ENCODE measurements at places on chromosomes 7 and 10.

- no peak for DNase-seq
Observed at GRCh38 chr7:132207211-132207610, 369.1 kb downstream of the PLXNA4 start.

DNA sequence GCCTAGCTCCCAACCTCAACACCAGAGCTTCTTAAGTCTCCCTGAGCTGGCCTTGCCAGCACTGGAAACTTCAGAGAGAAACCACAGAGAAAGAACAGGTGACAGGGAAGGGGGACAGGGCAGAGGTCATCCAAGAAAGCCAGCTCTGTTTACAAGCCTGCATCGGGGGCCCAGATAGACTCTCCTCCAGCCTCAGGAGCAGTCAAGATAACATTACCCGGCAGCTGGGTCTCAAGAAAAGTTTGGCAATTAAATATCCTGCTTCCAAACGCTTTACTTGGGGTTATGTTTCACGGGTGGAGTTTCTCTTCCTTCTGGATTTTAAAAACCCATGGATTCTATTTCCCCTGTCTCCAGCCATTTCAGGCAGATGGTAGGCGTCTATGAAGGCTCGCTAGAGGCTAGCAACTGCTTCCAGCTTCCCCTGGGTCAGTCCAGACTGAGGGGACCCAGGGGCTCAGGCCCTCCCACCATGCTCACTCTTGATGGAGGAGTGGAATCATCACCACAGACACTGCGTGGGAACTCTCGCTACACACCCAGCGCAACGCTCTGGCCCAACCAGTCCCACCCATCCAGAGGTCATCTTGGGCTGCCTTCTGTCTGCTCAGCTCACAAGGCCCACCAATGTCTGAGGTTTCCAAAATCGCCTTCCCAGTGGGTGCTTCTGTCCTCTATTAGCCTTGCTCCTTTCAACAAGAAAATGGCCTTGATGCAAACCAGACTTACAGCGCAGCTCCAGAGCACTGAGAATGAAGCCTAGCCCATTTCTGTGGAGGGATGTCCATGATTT is 48.8 kb downstream of the SH3PXD2A start:
- no peak for DNase-seq

GRCh38 chr7:153422291-153423209 is 629.6 kb upstream of the DPP6 start:
- no peak for DNase-seq

GRCh38 chr10:84632866-84633265 is 304.5 kb downstream of the CCSER2 start:
- no peak for DNase-seq

GRCh38 chr10:70675496-70676161 is 3.3 kb downstream of the ADAMTS14 start:
- DNase-seq = no peak

DNA sequence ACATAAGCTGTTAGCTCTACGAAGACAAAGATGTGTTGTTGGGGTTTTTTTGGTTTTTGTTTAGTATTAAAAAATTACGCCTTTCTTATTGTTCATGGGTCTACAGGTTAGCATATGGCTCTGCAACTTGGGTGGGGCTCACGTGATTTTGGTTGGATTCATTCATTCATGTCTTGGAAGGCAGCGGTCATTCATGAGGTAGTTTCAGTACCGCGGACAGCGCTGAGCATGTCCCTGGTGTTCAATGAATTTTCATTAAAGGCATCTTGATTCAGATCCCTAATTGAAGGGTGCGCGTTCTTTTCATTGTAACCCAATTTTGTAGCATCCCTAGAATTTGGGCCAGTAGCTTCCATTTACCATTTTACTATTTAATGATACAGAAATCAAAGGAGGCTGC is 42.9 kb upstream of the TCERG1L start:
- DNase-seq = no peak

- DNase-seq = no peak
Observed at GRCh38 chr7:106608661-106609060, 52.3 kb downstream of the CCDC71L start.

DNA sequence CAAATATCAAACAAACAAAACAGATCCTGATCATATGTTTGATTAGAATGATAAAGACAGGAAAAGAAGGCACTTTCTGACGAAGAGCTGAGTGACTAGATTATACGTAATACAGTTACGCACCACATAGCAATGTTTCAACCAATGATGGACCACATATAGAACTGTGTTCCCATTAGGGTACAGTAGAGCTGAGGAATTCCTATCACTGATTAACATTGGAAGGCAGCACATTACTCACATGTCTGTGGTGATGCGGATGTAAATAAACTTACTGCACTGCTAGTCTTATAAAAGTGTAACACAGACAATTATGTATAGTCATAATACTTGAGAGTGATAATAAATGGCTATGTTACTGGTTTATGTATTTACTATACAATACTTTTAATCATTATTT is 98.3 kb downstream of the PTN start:
- no peak for DNase-seq

DNA sequence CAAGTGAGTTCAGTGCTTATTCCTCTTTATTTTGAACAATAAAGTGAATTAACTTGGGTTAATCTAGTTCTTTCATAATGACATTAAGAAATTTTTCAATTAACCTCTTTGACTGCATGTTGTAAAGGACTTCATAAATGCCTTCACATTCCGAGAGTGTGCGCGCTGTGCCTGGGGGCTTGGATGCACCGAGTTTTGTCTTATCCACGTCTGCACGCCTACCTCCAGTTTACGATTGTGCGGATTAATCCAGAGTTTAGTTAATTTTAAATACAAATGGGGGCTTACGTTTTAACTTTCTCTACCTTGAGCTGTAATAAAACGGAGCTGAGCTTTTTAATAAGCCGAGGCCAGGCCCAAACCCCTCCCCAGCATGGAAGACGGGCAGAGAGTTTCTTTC is 120.4 kb downstream of the EBF3 start:
- no peak for DNase-seq

- no peak for DNase-seq
Observed at GRCh38 chr10:128833671-128834070, 633.4 kb upstream of the MGMT start.

DNA sequence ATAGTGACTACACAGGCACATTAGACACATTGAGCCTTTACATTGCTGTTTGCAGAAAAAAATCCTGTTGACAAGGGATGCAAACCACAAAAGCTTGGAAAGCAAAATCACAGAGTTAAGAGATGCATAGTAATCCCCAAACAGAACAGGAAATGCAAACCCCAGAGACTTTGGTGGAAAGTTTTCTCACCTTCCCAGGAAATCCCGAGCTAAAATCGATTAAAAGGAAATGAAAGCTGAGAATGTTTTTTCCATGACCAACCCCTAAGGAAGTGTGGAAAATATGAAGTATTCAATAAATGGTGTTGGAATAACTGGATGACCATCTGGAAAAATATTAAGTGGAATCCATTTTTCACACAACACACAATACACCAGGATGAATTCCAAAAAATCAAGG is 598.7 kb downstream of the GRID1 start:
- no peak for DNase-seq

- DNase-seq = no peak
Observed at GRCh38 chr7:22251281-22251680, 105.7 kb downstream of the RAPGEF5 start.

- DNase-seq = no peak
Observed at GRCh38 chr7:19051767-19052375, 65.6 kb downstream of the TWIST1 start.

DNA sequence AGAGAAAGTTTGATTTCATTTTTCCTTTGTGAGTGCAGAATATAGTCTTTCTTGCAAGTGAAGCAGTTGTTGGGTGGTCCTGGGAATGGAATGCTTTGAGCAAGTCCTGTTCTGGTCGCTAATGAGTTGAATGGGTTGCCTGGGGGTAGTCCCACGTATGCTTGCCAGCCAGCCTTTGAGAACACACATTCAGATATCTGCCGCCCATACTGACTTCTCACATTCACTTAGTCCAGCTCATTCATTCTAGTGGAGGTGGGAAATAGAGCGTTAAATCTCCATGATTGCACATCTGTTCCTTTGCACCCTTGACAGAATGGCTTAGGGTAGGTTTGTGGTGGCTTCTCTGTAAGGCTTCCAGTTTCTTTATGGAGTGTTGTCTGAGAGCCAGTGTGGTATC is 256.6 kb downstream of the SORCS3 start:
- no peak for DNase-seq

GRCh38 chr7:102012941-102013461 is 195.6 kb downstream of the CUX1 start:
- DNase-seq = no peak

- no peak for DNase-seq
Observed at GRCh38 chr10:87615856-87616255, 43.8 kb upstream of the PAPSS2 start.

GRCh38 chr7:116843378-116843777 is 19.0 kb upstream of the CAPZA2 start:
- no peak for DNase-seq

DNA sequence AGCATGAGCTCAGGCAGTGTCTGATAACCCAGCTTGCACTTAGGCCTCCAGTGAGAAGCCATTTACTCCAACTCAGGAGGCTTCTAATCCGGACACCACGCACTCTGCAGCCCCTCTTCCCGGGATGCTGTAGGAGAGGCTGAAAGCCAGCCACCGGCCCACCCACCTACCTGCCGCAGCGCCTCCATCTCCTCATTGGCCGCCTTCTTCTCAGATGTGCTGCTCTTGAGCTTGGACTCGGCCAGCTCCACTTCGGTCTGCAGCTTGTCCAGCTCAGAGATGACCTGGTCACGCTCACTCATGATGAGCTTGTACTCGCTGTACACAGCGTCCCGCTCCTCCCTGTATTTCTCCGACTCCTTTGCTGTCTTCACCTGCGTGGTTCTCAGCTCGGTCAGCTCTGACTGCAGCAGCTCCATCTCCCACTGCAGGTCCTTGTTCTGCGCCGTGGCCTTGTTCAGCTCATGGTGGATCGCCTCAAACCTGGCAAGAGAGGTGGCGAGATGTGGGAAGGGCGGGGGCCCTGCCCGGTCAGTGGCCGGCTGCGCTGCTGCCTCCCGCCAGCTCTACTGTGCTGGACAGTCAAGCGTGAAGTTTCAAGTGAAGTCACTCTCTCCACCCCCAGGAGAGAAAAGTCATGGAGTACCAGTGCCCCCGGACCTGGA is 84.7 kb downstream of the DLG5 start:
- no peak for DNase-seq

GRCh38 chr7:88357294-88357693 is 50.6 kb upstream of the STEAP4 start:
- DNase-seq = no peak

DNA sequence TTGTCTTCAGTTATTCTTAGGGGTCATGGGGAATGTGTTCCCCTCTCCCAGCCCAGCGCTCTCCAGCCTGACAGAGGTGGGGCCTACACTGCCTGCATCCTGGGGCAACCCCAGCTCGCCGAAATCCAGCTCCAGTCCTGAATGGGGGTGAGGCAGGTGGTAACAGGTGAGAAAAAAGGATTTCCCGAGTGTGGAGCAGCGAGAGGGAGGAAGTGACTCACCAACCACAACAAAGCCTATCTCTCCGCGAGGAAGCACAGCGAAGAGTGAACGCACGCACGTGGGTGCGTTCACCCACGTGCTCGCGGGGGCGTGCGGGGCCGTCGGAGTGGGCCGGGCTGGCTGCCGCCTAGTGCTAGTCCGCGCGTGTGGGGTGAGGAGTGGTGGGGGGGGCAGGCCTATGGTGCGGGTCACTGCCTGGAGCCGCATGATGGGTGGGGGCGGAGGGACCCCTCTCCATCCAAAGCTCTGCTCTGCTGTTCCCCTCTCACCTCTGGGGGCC is 855 bp upstream of the PALD1 start:
- DNase-seq = peak; percentile 63

- DNase-seq = no peak
Observed at GRCh38 chr7:23380961-23381360, 81.8 kb downstream of the MALSU1 start.

- peak; percentile 96 for DNase-seq
Observed at GRCh38 chr10:110919349-110919931, at the start of gene SHOC2. SHOC2 (plus strand) TSS chr10:110919604; CDS start chr10:110964359, 44,755 bp downstream.

GRCh38 chr7:74617180-74617744 is 40.3 kb upstream of the GTF2I start:
- DNase-seq = no peak

DNA sequence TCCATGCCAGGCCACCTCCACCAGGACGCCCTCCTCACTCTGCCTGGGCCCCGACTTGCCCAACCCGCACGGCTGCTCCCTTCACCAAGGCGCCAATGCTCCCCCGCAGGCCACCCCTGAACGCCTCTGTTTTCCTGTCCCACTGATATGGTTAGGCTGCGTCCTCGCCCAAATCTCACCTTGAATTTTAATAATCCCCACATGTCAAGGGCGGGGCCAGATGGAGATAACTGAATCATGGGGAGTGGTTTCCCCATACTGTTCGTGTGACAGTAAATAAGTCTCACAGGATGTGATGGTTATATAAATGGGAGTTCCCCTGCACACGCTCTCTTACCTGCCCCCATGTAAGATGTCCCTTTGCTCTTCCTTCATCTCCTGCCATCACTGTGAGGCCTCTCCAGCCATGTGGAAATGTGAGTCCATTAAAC is 29.8 kb downstream of the RSU1 start:
- peak; percentile 21 for DNase-seq

- DNase-seq = no peak
Observed at GRCh38 chr10:132293201-132293812, 14.4 kb downstream of the STK32C start.

- no peak for DNase-seq
Observed at GRCh38 chr7:2087744-2088143, 145.0 kb downstream of the MAD1L1 start.

- no peak for DNase-seq
Observed at GRCh38 chr7:37440738-37441385, 7.8 kb downstream of the ELMO1 start.

DNA sequence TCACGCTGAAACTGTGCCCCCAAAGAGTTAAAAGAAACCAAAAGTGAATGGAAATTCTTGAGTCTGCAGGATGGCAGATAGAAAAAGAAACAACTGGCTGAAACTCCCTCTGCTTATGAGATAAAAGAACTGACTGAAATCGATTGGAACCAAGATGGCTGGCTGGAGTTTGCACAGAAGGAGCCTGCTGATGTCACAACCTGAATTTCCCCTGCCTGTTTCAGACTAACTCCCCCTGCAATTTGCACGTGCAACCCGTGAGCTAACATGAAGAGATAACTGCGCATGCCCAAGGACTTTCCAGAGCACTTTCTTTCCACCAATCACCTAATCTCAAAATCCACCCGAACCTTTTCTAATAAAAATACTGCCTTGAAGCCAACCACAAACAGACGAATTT is 435.5 kb downstream of the CALN1 start:
- no peak for DNase-seq

DNA sequence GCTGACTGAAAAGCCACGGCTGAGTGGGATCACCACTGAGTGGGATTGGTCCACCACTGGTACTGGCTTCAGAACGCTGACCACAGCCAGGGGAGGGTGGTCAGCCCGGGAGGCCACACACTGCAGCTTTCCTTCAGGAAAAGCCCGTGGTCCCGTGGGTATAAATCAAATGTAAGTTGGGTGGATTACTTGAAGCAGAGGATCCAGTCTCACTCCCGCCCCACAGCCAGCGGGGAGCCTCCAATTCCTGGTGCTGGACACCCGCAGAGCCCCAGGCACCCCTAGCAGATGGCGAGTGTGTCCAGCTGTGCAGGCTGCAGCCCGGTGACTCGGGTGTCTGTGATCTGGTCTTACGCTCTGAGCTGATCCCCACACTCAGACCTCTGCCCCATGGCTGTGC is 231.1 kb upstream of the ZNF32 start:
- no peak for DNase-seq

- no peak for DNase-seq
Observed at GRCh38 chr7:150721970-150722373, 5.6 kb downstream of the GIMAP1 start.

- DNase-seq = no peak
Observed at GRCh38 chr7:150719436-150719835, 3.0 kb downstream of the GIMAP1 start.
